Esophagus mucosa (tissue), 1 donor: ENCODE measurements at places on chromosomes 7 and 10. TPM values are rescaled to one million over a fixed set of nuclear protein-coding genes. Genes with fewer than 3 reads are reported as not detected.

Gene TMEM196
- not detected for total RNA-seq

Gene CLRN3
- total RNA-seq: not detected

Gene CHAT
- not detected for total RNA-seq

DNA sequence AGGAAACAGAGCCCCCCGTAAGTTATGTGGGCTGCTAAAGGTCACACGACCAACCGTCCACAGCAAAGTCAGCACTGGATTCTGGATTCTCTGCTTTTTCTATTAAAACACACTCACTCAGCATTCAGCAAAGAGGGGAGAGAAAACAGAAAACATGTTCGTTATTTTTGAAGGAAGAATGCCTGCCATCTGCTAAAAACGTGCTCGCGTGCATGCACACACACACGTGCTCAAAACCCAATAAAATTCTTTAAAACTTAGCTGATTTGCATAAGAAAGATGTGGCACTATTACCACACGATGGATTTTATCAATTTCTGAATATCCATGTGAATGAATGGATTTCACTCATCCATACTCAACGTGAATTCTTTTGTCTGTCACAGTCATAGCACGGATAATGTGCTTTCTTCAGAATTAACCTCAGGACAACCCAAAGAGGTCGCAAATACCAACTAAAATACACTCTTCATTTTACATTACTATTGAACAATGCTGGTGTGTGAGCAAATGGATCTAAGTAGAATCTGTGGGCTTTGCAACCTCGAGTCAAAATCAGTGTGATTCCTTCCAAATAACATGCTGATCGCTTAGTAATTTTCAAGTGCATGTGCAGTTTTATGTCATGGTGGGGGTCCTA lies 40.8 kb downstream of the NRP1 start:
- no peak for ATAC-seq

- no peak for ATAC-seq
Measured at GRCh38 chr7:111958431-111958830, 247.8 kb downstream of the DOCK4 start.
